ENCODE measurements at places on chromosomes 5 and 9.

GRCh38 chr9:94692601-94693000 is 33.9 kb upstream of the AOPEP start:
- no peak for DNase-seq

GRCh38 chr9:88816141-88816540 is 175.1 kb upstream of the S1PR3 start:
- DNase-seq: no peak

- DNase-seq: no peak
Measured at GRCh38 chr9:94908583-94909249, 182.2 kb downstream of the AOPEP start.

GRCh38 chr5:178211095-178212048 is 7.0 kb downstream of the HNRNPAB start:
- DNase-seq: no peak

DNA sequence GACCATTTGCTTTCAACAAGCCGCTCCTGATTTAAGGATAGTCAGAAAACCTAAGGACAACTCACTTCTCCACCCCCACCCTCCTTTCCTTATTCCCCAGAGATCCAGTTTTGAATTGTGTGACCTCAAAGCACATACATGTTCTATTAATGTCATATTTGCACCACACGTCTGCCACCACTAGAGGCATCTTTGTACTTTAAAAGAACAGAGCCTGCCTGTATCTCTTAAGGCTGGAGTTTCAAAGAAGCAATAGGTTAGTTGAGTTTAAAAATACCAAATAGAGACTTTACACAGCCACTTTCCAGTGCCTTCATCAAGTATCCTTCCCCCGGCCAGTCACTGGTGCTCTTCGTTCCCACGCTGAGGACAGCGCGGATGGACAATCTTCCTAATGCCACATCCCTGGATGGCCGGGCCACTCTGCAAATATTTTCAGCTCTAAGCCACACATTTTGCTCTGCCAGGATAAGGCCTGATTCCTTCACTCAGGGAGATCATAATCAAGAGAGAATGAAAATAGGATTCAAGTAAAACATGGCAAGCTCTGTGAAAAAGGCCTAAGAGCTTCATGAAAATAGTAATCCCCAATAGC is 146.3 kb downstream of the SNCAIP start:
- DNase-seq: peak; percentile 11

- DNase-seq: no peak
Measured at GRCh38 chr5:59317023-59317773, 576.3 kb downstream of the PDE4D start.

DNA sequence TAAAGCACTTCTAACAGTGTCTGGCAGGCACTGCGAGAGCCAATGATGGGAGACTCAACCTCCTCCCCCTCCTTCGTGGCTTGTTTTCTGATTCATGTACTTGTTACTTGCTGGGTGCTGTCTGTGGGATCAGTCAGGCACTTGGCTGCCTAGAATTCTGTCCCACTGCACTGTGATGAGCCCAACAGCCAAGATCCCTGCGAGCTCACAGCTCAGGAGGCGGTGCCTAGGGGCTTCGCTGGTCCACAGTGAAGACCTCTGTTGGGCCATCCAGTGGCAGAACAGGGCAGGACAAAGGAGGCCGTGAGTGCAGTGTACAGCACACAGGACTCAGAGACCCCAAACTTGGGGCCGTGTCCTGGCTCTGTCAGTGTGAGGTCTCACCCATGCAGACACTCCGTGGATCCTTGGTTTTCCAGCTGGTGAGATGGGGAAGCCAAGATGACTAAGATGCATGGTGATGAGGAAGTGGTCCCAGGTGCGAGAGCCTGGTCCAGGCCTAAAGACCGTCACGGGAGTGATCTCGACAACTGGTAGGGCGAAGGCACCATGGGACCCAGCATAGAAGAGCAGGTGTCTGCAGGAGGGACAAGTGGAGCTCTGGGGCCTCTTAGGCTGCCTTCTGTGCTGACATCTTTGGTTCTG is 19.5 kb downstream of the MYMK start:
- DNase-seq: no peak

DNA sequence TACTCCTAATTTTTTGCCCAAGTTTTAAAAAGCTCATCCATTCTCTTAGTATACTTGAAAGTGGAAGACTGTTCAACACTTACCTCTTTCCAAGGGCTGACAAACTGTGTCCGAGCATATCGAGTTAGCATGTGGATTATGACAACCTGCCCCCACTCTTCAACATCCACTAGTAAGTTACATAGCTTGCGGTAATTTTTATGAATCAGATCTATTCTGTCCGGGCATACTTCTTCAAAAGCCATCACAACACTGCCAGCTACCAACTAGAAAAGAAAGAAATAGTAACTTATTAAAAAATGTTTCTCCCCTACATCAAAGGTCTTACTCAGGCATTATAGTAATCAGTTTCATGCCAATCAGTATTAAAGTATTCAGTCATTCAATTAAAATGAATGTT is 78.5 kb downstream of the AP3B1 start:
- no peak for DNase-seq

GRCh38 chr9:27379311-27380251 is 82.6 kb upstream of the EQTN start:
- DNase-seq: no peak

DNA sequence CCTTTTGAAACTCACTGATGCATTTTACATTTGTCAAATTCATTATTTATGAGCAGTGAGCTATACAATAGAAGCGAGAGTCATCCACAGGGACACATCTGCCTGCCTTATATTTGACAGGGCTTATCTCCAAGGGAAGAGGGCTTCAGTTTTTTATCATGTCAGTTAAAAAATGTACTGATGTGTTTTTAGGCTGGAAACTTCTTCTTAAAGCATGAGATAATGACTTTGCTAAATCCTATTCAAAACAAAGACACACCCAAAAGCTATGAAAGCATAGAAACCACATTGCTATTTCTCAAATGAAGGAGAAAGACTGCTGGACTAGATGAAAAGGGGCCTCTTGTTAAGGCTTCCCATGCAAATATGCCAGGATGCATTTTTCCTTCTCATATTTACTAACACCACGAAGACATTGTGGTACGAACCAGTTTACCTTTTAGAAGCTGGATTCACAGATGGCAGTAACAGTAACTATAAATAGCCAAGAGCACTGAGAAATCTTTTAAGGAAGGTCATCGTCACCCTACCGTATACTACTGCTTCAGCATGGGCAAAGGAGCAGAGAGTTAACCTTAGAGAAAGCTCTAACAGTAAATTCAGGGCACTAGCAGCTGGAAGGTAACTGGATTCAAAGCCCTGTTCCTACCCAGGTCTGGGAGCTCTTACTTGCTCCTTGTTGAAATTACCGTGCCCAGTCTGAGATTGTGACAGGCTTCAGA is 86.3 kb upstream of the IFNK start:
- no peak for DNase-seq

- no peak for DNase-seq
Measured at GRCh38 chr5:50301756-50302155, 139.3 kb downstream of the EMB start.

DNA sequence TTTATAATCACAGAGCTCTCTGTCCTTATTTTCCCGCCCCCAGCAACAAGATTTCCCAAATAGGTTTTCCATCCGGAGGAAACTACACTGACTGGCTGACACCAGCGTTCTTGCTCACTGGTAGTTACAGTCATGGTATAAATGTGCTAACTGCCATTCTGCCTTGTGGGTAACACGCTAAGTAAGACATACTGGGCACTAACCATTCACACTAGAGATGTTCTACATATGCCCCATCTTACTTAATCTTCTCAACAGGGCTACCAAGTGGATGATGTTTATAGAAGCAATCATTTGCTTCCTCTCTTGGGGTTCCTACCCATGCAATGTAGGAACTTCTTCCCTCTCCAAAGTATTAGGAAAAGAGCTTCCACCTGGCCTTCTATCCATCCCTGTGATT is 111.5 kb downstream of the SUSD1 start:
- no peak for DNase-seq

DNA sequence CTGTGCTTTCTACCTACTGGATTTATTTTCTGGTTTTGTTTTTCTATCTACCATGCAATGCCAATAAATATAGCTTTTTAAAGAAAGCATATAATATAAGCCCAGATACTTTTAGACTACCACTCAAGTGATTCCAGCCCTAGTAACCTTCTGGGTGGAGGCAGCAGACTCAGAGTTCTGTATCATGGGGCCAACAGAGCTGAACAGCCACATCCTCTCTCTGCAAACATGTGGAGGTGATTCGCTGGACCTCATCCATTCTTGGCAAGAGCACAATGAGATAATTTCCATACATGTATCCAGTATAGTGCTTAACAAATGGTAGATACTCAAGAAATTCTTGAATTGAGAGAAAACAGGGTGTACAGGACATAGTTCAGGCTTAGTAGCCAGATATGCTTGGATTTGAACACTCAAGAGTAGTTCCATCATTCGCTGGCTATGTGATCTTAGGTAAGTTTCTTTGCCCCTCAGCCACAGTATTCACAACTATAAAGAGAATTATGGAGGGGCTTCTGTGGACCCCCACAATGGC is 124.5 kb downstream of the ASTN2 start:
- DNase-seq: no peak

- DNase-seq: no peak
Measured at GRCh38 chr5:108660291-108660690, 87.4 kb upstream of the FER start.

GRCh38 chr9:35027860-35028259 is 38.3 kb downstream of the DNAJB5 start:
- DNase-seq: no peak

GRCh38 chr5:108917596-108917995 is 169.9 kb downstream of the FER start:
- DNase-seq: no peak

DNA sequence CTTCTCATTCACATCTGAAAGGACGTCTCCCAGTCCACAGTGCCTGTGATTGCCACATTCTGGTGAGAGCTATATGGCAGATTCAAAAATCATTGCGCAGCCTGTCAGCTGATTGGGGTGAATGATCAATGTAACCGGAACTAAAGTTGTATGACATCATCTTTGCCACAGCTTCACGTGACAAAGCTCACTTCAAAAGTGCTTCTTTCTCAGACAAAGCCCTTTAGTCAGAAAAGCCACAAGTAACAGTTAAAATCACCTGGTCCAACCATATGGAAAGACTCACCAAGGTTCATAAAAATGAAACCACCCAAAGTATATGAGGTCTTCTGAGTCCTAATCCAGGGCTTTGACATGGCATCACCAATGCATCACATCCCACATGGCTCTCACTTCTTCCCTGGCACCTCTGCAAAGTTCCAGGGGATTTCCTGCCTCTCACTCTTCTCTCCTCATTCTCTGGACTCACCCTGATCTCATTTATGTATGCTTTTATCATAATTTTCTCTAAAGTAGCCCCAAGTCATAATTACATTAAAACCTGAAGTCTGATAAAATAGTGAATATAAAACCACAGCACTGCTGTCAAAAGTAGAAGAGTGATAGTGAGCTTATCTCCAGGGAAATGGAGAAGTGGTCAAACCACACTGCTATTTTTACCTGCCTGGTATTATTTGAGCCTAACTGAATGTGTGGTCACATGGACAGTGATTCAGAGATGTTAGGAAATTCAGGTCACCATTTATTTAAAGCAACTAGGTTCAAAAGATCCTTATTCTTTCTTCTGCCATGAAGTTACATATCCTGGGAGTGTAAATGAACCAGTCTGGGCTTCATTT is 193.1 kb upstream of the PTGER4 start:
- peak; percentile 74 for DNase-seq

- no peak for DNase-seq
Measured at GRCh38 chr5:126659805-126660482, 59.2 kb downstream of the PHAX start.

DNA sequence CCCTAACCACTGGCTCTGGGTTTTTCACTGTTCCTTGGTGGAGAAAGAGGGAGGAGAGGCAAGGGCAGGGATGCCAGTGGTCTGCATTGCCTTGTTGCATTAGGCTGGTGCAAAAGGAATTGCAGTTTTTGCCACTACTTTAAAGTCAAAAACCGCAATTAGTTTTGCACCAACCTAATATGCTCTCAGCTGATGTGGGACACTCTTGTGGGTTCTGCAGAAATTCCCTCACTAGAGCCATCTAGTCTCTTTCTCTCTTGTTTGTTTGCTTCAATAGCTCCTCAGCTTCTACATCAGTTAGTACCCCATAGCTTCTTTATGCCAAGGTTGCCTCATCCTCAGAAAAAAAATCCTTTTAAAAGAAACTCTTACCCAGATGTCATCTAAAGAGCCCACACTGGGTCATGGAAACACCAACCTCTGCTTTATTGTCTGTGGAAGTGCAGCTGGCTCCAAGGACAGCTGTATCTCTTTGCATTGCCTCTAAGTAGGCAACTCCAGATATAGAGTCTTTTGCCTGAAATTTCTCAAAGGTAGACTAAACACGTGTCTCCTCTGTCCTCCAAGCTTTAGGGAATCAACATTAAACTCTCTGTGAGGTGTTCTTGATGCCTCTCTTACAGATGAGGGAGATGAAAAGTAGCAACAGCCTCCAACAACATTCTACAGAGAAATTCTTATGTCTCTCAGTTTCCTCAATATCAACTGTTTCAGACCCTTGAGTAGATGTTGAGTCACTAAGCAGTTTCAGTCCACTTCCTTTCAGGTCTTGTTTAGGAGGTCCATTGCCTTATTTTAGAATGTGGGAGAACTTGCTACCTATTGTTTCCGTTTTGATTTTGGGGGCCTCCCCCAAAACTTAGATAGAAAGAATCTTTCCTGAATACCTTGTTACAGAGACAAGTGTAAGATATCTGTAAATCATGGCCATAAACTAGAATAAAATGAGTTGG is 84.9 kb upstream of the MEF2C start:
- DNase-seq: no peak

GRCh38 chr9:121601194-121601593 is 50.2 kb upstream of the DAB2IP start:
- DNase-seq: no peak

GRCh38 chr5:980966-981365 is 27.6 kb upstream of the NKD2 start:
- no peak for DNase-seq

DNA sequence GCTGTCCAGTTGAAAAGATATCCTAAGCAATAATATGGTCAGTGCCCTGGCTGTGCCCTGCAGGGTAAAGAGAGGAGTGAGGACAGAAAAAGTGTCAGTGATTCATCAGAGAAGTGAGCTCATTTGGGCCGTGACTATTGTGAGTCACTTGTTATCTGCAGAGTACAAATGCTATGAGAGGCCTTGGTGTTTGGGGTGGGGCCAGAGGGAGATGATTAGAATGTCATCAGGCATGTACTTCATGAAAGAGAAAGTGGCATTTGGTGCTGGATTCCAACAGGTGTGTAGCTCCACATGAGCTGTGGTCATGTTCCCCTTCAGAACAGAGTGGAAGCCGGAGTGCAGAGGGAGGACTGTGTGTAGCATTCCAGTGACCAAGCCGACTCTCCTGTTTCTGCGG is 174.1 kb downstream of the KDM4C start:
- DNase-seq: no peak

GRCh38 chr9:127535834-127536233 is 76.2 kb upstream of the STXBP1 start:
- DNase-seq: no peak

DNA sequence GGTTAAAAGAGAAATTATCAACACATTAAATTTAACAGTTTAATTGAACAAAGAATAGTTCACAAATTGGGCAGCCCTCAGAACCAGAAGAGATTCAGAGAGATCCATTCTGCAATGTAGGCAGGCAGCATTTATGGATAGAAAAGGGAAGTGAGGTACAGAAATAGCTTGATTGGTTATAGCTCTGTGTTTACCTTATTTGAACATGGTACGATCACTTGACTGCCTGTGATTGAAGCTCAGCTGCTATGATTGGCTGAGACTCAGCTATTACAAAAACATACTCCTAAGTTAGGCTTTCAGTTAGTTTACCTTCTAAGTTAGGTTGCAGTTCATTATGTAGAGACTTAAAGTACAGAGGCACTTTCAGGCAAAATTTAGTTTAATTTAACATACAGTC is 7.3 kb downstream of the CNTRL start:
- DNase-seq: no peak

- DNase-seq: no peak
Measured at GRCh38 chr5:42013561-42013960, 88.5 kb downstream of the FBXO4 start.

Data from GM06990 (cell line).